D341Med (cell line): ENCODE measurements at places on chromosomes 1 and 21.

DNA sequence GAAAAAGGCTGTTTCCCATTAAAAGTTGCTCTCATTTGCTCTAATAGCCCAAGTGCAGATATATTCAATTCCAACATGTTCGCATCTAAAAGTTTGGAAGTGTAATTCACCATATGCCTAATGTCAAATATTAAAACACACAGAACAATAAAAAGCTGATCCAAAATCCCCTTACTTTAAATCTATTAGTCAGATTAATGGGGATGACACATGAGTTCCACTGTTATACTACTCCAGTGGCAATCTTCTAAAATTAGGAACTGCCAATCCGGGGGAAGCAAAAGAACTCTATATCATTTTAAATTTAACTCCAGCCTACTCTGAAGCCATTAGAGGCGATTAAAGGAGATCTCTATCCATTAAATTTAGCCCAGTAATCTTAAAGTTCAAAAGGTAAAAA lies 317.1 kb downstream of the NTNG1 start:
- DNase-seq, result no peak

- no peak for DNase-seq
These were observed 82.6 kb upstream of the DPYD start for GRCh38 chr1:98003442-98003841.

GRCh38 chr1:64864018-64864940 lies 102.1 kb downstream of the JAK1 start:
- DNase-seq, result no peak

- DNase-seq, result no peak
These were observed 71.1 kb downstream of the IER5 start for GRCh38 chr1:181159451-181160140.

DNA sequence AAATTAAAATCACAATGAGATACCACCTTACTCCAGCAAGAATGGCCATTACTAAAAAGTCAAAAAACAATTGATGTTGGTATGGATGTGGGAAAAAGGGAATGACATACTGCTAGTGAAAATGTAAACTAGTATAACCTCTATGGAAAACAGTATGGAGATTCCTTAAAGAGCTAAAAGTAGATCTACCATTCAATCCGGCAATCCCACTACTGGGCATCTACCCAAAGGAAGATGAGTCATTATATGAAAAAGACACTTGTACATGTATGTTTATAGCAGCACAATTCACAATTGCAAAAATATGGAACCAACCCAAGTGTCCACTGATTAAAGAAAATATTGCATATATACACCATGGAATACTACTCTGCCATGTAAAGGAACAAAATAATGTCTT lies 37.2 kb downstream of the SUSD4 start:
- no peak for DNase-seq

DNA sequence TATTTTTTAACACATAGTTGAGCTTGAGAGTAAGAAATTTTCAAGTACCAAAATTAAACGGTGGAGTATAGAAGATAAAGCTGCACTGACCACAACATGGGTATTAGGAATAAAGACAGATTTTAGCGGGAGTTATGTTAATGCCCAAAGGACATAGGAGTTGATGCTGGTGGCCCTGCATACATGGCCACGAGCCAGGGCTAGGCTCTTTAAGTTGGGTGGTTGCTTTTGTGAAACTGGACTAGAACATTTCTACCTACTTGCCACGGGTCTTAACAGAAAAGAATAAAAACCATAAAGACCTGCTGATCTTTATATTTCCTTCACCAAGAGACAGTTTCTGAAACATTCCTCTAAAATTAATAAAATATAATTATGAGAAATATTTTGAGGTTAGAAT lies 14.9 kb downstream of the EDEM3 start:
- peak; percentile 32 for DNase-seq

DNA sequence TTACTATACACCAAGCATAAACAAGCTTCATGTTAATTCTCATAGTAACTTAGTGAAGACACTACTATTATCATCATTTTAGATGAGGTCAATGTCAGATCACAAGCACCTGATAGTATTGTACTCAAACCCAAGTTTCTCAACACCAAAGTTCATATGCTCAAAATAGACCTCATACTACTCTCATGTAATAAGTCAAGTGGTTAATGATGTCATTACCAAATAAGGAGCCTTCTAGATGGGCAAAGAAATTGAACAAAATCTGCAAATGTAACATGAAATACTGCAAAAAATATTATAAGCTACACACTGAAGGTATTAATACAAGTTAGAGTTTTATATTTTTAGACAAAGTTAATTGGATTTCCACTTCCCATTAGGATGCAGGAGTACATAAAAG lies 144.0 kb upstream of the CHRM3 start:
- no peak for DNase-seq
